ENCODE measurements at places on chromosomes 2 and 18.

- no peak for DNase-seq
Observed at GRCh38 chr2:43051338-43051737, 175.1 kb downstream of the ZFP36L2 start.

GRCh38 chr18:67875944-67876343 is 359.4 kb upstream of the DSEL start:
- no peak for DNase-seq

- DNase-seq, result no peak
Observed at GRCh38 chr2:174023591-174024523, 58.7 kb upstream of the SP3 start.

GRCh38 chr2:236955521-236956030 is 130.1 kb upstream of the COPS8 start:
- no peak for DNase-seq

DNA sequence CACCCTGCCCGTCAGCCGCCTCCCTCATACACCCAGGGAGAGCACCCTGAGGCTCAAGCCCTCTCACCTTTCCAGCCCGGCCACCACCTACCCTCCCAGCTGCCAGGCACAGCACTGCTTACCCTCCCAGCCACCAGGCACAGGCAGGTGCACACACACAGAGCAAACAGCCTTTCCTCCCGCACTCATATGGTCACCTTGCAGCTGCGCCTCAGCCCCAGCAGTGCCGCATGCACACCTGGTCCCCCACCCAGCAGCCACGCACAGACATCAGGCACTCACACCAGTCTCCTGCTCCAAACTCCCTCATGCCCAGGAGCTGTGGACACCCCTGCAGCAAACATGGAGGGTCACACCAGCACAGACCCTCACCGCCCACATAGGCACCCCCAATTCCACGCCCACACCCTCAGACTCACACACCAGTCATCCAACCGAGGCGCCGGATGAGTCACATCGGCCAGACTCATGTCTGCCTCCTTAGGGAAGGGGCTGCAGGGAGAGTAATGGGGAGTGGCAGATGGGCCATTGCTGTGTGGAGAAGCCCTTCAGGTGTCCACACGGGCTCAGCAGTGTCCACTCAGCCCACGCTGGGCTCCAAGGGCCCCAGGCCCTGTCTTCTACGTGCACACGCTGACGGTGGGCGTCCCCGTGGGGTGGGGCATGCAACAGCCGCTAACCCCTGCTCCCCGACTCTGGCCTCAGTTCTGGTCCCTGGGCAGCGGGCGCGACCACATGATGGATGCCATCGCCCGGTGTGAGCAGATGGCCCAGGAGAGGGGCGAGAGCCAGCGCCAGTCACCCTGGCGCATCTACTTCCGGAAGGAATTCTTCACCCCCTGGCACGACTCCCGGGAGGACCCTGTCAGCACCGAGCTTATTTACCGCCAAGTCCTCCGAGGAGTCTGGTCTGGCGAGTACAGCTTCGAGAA is 22.3 kb upstream of the GPR17 start:
- no peak for DNase-seq

- DNase-seq, result no peak
Observed at GRCh38 chr2:222851956-222852617, 8.7 kb upstream of the ACSL3 start.

DNA sequence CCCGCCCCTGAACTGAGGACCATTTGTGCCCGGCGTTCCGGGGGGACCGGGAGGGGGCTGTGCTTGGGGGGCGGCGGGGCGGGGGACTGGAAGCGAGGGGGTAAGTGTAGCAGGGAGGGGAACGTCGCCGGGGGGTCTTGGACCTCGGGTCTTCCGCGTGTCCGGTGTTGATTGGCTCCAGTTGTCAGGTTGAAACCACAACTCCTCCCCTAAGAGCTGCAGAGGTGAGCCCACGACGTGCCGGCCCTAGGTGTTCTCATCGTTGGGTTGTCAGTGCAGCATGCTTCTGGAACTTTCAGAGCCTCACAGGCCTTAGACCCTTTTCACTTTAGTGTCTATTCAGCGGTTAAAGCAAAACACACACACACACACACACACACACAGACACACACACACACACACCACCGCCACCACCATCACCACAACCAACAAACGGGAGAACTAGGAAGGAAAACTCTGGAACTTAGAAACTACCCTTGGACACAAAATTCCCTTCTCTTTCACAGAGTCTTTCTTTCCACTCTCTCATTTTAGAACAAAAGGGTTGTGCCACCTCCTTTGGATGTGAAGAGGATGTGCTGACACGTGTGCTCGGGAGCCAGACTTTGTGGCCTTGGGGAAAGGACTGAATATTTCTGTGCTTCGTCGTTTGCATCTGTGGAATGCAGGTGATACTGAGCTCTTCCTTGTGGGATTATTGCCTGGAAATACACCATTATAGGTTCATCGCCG is 6.7 kb upstream of the DLX2 start:
- no peak for DNase-seq

DNA sequence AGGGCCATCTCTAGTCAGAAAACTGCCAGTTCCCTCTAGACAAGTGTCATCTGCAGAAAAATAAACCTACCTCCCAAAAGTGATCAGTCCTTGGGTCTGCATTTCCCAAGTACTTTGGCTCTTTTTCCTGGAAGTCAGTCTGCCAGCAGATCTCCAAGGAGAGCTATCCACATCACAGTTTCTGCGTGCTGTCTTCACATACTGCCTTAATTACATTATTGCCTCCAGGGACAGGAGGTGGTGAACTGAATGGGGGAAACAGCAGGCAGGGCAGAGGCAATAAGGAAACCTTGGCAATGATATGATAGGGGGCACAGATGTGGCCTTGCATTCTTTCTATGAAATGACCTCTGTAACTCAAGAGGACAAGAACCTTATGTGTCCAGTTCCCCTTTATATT is 105.9 kb upstream of the SIX2 start:
- DNase-seq, result no peak

- no peak for DNase-seq
Observed at GRCh38 chr2:222398446-222398885, 25.9 kb upstream of the SGPP2 start.

- no peak for DNase-seq
Observed at GRCh38 chr18:6521803-6522418, 107.2 kb upstream of the L3MBTL4 start.

- DNase-seq, result no peak
Observed at GRCh38 chr2:175575346-175576258, 394.1 kb upstream of the ATP5MC3 start.

Data from stimulated activated CD8-positive, alpha-beta memory T cell treated with anti-CD3 and anti-CD28 coated beads, Interleukin-7, amount 100 ng/mL, for 1 hour (primary cell).